ENCODE measurements at places on chromosomes 7 and 10. TPM values are rescaled to one million over a fixed set of nuclear protein-coding genes. Genes with fewer than 3 reads are reported as not detected.

DDC gene
- 0.26 TPM for total RNA-seq

DOCK1 gene
- 148 TPM for total RNA-seq

NCF1 gene
- 3.2 TPM for total RNA-seq

PARG gene
- total RNA-seq = 50.3 TPM

TAF3 gene
- total RNA-seq = 1.3 TPM

PPIF gene
- total RNA-seq = 19.5 TPM

CCDC126 gene
- total RNA-seq = 12.7 TPM

SYT15 gene
- total RNA-seq = 0.13 TPM

ZNF487 gene
- 3.2 TPM for total RNA-seq

PLEKHS1 gene
- total RNA-seq = not detected

CH25H gene
- total RNA-seq = not detected

GJD4 gene
- not detected for total RNA-seq

HOXA11 gene
- total RNA-seq = not detected

SYT15B gene
- not detected for total RNA-seq

MRPL32 gene
- total RNA-seq = 63.2 TPM

AKR1C8 gene
- not detected for total RNA-seq

SLC29A3 gene
- total RNA-seq = 0.53 TPM

DPP6 gene
- total RNA-seq = not detected

OSBPL3 gene
- total RNA-seq = 19.7 TPM

ASB15 gene
- total RNA-seq = not detected

SEC61G gene
- 214 TPM for total RNA-seq

OR2A12 gene
- total RNA-seq = not detected

GTPBP10 gene
- total RNA-seq = 17.3 TPM

NOS3 gene
- under 0.01 TPM for total RNA-seq

SKIDA1 gene
- under 0.01 TPM for total RNA-seq

HMX2 gene
- not detected for total RNA-seq

CALHM1 gene
- not detected for total RNA-seq

ARHGAP21 gene
- total RNA-seq = 62.1 TPM

VSTM4 gene
- total RNA-seq = under 0.01 TPM

ZNF3 gene
- total RNA-seq = 13.6 TPM

ZNF488 gene
- total RNA-seq = 0.13 TPM

OTUD1 gene
- 16.8 TPM for total RNA-seq

DENND2A gene
- not detected for total RNA-seq

ADARB2 gene
- 0.13 TPM for total RNA-seq

WDR86 gene
- total RNA-seq = 0.13 TPM

METTL27 gene
- total RNA-seq = 0.26 TPM

NME8 gene
- not detected for total RNA-seq

HOXA9 gene
- not detected for total RNA-seq

LRRC72 gene
- total RNA-seq = not detected

OR6B1 gene
- total RNA-seq = not detected

Data from bronchial epithelial cell (primary cell).